ENCODE measurements at places on chromosomes 5 and 9. TPM values are rescaled to one million over a fixed set of nuclear protein-coding genes. Genes with fewer than 3 reads are reported as not detected.

GRCh38 chr9:16704116-16705110 is 166.1 kb downstream of the BNC2 start:
- no peak for DNase-seq

- DNase-seq: peak; percentile 96
Measured at GRCh38 chr5:82277987-82278710, at the start of gene RPS23. TSS of gene RPS23 (minus strand) at chr5:82278354. CDS start at chr5:82278323, 31 bp downstream.

DNA sequence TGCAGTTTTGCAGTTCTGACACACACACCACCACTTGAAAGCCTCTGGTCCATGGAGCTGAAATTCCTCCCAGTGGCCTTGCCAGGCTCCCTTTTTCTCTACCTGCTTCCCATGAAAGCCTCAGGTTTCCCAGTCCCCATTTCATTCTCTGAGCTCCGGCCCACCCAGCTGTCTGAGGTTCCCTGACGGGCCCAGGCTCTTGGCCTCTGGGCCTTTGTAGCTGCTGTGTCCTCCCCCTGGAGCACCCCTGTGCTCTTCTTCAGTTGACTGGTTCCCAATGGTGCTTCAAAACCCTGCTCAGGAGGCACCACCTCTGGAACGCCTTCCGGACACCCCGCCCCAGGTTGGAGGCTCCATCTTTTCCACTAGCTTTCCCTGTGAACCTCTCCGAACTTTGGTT is 155.9 kb upstream of the SHB start:
- DNase-seq: no peak

- DNase-seq: no peak
Measured at GRCh38 chr5:78006449-78006848, 230.3 kb upstream of the TBCA start.

DNA sequence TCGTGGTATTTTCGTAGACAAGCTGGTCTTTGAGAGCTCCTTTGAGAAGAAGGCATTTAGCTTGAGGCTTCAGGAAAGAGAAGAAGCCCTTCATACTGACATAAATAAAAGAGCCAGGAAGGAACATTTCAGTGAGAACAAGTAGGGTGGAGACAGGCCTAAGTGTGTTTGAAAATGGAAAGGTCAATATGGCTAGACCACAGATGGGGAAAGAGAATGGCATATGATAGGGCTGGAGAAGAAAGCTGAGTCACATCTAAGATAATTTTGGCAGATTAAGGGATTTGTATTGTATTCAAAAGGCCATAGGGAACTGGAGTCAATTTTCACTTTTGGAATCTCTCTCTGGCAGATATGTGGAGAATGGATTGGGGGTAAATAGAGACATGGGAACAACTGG is 374.9 kb downstream of the TMEM38B start:
- no peak for DNase-seq

DNA sequence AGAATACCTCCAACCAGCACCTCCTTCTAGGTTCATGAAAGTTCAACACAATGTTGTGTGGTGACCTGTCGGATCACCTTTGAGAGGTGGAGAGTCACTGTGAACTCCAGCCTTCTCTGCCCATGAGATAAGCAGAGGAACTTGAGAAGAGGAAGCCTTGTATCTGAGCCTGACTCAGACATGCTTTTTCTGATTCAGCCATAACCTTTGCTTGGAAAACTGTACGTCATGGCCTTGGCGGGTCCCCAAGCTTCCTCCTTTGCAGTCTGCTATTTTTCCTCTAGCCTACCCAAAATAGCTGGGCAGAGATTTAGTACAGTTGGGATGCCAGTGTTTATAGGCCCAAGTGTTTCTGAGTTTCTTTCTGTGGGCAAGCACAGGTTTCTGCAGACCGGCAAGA is 274.7 kb downstream of the CETN3 start:
- no peak for DNase-seq

DNA sequence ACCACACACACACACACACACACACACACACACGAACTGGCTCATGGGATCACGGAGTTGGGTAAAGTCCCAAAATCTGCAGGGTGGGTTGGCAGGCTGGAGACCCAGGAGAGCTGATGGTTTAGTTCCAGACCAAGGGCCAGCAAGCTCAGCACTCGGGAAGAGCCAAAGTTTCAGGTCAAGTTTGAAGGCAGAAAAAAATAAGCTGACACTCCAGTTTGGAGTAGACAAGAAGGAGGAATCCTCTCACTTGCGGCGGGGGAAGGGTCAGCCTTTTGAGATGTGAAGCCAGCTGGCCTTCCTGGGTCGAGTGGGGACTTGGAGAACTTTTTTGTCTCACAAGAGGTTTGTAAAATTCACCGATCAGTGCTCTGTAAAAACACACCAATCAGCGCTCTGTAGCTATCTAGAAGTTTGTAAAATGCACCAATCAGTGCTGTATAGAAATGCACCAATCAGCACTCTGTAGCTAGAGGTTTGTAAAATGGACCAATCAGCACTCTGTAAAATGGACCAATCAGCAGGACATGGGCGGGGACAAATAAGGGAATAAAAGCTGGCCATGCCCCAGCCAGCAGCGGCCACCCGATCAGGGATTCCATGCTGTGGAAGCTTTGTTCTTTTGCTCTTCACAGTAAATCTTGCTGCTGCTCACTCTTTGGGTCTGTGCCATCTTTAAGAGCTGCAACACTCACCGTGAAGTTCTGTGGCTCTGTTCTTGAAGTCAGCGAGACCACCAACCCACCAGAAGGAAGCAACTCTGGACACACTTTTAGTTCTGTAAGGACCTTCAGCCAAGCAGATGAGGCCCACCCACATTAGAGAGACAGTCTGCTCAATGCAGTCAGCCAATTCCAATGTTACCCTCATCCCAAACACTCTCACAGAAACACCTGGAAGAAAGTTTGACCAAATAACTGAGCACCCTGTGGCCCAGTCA is 37.8 kb upstream of the UNC5A start:
- DNase-seq: no peak

GRCh38 chr5:103469288-103470040 is 93.1 kb downstream of the NUDT12 start:
- DNase-seq: no peak

GRCh38 chr9:89690334-89690912 is 85.6 kb downstream of the GADD45G start:
- DNase-seq: no peak

GRCh38 chr5:35192506-35192905 is 37.8 kb downstream of the PRLR start:
- no peak for DNase-seq

- DNase-seq: peak; percentile 83
Measured at GRCh38 chr9:110125207-110125751, 82.7 kb downstream of the C9orf152 start.

- DNase-seq: no peak
Measured at GRCh38 chr5:33035851-33036527, 324.9 kb downstream of the NPR3 start.

GRCh38 chr9:123647145-123647544 is 282.8 kb downstream of the DENND1A start:
- DNase-seq: no peak

GRCh38 chr9:38641985-38642864 is 21.8 kb upstream of the ANKRD18A start:
- DNase-seq: no peak

DNA sequence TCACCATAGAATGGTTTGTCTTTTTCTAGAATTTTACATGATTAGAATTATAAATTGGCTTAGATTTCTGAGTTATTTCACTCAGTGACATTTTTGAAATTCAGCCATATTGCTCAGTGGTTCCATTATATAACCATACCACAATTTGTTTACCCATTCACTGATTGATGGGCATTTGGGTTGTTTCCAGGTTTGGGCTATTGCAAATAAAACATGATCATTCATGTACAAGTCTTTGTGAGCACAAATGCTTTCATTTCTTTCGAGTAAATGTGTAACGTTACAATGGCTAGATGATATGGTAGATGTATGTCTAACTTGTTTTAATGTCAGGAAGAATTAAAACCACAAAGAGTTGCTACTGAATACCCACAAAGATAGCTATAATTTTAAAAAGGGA is 279.9 kb upstream of the TARS1 start:
- DNase-seq: no peak

- no peak for DNase-seq
Measured at GRCh38 chr5:180755601-180756000, 15.7 kb upstream of the OR2Y1 start.

LCP2 gene
- 3.9 TPM for polyA plus RNA-seq

ALDH7A1 gene
- 191 TPM for polyA plus RNA-seq

GGTA1 gene
- 5.2 TPM for polyA plus RNA-seq

ARHGEF37 gene
- polyA plus RNA-seq: 5.3 TPM
